ENCODE measurements at places on chromosomes 5 and 9.
A peak's percentile ranks its signal among the peaks of the same experiment; 100 is the strongest.

DNA sequence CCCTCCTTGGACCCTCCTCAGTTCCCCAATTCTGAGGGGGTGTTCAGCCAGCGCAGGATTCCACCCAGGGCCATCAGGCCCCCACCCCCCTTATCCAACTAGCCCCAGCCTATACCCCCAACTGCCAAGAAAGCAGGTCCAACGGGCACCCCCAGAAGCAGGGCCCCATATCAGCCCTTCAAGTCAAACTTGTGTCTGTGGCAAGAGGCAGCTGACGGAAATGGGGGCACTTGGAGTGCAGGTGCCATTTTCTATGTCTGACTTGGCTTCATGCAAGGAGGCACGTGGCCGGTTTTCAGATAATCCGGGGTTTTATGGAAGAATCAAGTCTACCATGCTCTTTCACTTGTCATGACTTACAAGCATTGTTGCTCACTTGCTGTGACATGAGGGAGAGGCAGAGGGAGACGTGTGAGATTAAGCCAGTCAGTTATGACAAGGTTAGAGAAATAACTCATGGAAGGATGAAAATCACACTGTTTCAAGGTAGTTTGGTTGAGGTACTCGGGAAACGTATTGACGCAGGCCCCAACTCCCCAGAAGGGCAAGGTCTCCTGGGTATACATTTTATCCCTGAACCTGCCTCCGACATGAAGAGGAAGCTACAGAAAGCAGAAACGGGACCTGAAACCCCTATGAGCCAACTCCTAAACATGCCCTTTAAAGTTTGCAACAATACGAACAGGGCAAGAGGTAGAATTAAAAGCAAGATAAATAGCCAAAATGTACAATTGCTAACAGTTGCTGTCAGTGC, 26.5 kb upstream of the CLPTM1L start:
- DNase-seq = no peak

- DNase-seq = no peak
Measured at GRCh38 chr5:126435261-126435660, 12.1 kb downstream of the GRAMD2B start.

- no peak for DNase-seq
Measured at GRCh38 chr5:11459716-11460115, 444.5 kb downstream of the CTNND2 start.

GRCh38 chr9:34493972-34494535, 28.7 kb downstream of the ENHO start:
- DNase-seq = peak; percentile 6

GRCh38 chr9:78622126-78622525, 325.2 kb downstream of the PSAT1 start:
- DNase-seq = no peak

GRCh38 chr5:159010661-159011442, 88.9 kb downstream of the EBF1 start:
- DNase-seq = no peak

DNA sequence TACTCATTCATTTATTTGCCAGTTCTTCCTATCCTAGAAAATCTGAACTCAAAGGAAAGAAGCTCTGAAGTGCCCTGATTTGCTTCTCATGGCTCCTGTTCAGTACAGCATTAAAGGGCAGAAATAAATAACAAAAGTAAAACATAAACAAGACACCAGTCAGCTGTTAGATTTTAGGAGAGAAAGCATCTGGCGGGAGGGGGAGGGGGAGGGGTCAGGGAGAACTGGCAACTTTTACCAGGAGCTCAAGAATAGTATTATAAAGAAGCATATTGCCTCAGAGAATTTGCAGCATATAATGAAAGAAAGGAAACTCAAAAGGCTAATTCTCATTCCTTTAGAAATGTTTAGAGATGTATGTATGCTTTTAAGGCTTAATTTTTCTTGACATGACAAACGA, 68.1 kb downstream of the SEMA6A start:
- DNase-seq = no peak

GRCh38 chr5:103724271-103724670, 161.7 kb upstream of the NUDT12 start:
- DNase-seq = no peak

DNA sequence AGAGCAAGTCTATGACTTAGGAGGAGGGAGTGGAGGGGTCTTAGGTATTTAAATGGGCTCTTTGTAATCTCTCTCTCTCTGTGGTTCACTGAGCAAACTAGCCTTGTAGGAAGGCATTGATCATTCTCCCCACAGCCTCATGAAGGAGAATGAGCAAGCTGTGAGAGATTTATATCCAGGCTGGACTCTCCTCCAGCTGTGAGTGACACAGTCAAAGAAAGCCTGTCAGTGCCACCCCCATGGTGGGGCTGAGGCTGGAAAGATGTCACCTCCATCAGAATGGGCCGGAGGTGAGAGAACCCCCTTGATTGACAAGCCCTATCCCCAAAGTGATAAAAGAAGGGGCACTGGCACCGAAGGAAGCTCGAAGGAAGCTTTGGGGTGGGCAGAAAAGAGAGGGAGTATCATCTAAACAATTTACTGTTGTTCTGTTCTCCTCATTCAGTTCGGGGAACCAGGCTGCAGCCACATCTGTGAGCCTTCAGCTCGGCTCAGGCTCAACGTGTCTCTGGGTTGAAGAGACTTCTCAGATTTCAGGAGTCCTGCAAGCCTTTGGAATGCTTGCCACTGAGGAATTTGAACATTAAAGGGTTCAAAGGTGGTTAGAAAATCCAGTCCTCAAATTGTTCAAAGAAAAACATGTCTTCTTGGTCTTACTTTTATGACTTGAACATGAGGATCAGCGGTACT, 538.2 kb upstream of the ZNF462 start:
- no peak for DNase-seq

- no peak for DNase-seq
Measured at GRCh38 chr9:326667-327066, 112.0 kb downstream of the DOCK8 start.
